ENCODE measurements at places on chromosomes 12 and 14.
A peak's percentile ranks its signal among the peaks of the same experiment; 100 is the strongest.

DNA sequence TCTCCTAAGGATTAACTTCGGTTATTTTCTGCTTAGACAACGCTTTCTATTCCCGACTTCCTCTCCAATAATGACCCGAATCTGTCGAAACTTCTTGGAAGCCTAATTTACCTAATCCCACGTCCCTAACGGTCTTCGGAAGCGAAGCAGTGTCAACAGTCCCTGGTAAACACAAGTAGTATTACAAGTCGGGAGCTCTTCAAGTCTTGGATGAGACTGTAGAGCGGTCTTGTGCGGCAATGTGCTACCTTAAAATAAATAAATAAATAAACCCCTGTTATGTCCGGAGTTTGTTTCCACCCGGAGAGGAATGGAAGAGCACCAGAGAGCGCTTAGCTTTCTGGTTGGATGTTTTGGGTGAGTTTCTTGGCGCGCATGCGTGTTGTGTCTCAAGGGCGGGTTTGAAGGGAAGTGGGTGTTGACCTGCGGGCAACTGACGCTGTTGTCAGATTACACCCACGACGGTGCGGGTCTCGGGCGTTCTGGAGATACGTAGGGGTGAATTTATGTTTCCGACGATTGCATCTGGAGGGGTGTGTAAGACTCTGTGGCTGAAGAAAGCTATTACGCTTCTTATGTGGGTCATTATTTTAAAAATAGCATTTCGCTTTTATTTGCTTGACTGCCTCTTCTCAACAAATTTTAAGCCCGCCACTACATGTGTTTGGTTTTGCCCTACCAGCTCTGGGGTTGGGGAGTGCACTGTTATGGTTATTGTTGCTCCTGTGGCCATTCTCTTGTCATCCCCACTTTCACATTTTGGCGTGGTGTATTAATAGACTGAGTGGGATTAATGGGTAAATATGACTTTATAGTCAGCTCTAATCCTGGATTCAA, at the start of the genes KIAA0586 and TIMM9:
TSS of gene KIAA0586 (plus strand) at position 439 of the 837 bp plus-strand sequence. CDS start 546 bp downstream, outside the sequence.
TSS of gene TIMM9 (minus strand) at position 251 of the 837 bp plus-strand sequence. CDS start 15,586 bp downstream, outside the sequence.
- peak; percentile 92 for DNase-seq

DNA sequence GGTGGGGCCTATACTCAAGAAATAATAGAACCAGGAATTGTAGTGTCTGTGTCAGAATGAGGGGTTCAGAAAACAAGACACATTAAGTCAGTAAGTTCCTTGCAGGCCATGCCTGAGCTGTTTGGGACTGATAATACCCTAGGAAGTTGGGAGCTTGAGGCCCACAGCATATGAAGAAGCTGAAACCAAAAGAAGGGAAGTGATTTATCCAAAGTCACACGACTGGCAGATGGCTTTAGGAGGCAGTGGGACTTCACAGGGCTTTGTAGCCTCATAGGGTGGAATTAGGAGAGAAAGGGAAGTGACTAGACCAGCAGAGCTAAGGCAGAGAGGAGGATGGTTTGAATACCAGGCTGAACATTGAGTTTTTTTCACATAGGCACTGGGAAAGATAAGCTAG, 56.6 kb upstream of the SRSF5 start:
- DNase-seq: no peak

GRCh38 chr12:105676694-105677093, 346.2 kb downstream of the C12orf75 start:
- DNase-seq: no peak

DNA sequence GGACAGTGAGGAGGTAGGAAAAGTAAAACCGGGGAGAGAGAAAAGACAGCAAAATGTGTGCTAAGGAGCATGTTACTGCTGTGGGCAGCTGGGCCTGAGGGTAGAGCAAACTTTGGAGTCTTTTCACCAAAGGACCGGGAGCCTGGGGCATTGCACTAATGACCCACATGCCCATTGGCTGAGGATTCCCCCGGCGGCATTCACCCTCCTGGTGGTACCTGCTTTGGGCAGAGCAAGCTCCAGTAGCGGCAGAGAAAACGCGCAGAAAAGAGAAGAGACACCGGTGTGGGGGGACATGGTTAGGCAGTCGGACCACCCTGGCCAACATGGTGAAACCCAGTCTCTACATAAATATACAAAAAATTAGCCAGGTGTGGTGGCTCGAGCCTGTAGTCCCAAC, 83.4 kb upstream of the ESRRB start:
- DNase-seq: no peak

DNA sequence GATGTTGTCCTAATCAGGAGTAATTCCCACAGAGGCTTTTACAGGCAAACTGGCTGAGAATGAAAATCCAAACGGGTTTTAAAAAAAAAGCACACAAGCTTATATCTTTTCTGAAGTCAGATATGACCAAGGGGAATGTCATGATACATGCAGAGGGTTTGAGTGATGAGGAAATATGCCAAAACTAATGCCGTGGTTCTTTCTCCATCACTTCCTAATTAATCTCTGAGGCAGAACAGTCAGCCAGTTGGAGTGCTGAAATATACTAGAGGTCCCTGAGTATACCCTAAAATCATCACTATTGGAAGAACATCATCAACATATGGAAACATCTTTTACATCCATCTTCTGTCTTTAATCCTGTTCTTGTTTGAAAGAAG, 160.8 kb upstream of the FAR2 start:
- DNase-seq: no peak

GRCh38 chr12:81597928-81598604, 161.1 kb downstream of the PPFIA2 start:
- no peak for DNase-seq

- DNase-seq: no peak
Observed at GRCh38 chr14:23580948-23581281, 2.3 kb upstream of the JPH4 start.

DNA sequence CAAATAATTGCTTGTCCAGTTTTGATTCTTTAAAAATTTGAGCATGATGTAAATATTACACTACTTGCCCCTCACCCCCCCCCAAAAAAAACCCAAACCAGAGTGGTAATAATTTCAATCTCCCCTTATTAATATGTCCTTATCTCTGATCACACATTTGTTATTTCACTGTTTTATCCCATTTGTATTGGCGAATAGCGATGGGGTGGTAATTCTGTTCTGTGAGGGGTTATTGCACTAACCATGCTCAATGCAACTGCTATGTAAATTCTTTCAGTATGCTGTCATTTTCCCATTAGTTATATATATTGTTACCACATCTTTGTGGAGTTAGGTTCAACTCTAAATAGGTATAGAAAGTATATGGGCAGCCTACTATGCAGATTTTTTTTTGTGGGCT, 1.1 kb downstream of the RIMKLB start:
- DNase-seq: no peak

- no peak for DNase-seq
Observed at GRCh38 chr12:56723889-56724700, 1.0 kb downstream of the NACA start.

DNA sequence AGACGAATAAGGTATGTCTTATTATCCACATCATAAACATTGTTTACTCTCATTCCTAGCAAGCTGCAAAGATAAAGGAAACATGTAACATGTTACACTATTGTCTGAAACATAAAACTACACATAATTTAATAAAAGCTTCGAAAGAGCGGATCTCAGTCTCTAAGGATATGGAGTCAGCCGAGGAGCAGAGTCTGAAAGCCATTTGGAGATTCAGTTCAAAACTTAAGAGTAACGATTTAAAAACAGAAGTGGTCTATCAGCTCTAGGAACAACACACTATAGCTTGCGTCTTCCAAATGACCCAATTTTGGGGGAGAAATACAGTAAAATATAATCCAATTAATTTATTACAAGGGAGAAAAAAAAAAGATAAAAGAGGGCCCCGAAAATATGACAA, 775 bp downstream of the NEMF start:
- DNase-seq: no peak

DNA sequence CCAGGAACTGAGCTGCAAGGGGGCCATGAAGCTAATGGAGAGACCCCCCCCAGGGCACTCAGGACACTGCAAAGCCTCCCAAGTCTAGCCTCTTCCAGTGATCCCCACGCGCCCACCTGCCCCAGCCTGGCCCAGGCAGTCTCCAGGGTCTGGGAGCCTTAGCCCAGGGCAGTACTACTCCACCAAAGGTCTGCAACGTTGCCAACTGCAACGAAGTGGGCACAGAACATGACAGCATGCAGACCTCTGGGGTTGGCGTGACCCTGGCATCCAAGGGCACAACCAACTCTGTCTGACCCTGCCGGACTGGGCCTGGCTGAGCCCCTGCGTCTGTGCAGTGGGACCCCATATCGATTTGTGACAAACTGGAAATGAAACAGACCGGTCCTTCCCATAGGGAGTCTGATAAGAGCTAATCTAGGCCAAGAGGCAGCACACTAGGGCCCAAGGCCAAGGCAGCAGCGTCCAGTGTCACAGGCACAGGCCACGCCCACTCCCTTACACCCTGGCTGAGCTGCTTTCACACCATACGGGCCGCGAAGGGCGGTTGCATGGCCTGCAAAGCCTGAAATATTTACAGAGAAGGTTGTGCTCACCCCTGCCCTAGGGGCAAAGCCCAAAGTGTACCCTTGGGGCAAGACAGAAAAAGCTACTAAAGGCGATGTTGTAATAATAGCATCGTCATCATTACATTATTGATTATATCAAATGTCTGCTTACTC, 76.7 kb downstream of the NCOR2 start:
- DNase-seq: no peak

- DNase-seq: no peak
Observed at GRCh38 chr12:52307836-52308805, 13.1 kb downstream of the KRT83 start.

GRCh38 chr12:121223292-121224285, 13.7 kb downstream of the P2RX4 start:
- DNase-seq: no peak

DNA sequence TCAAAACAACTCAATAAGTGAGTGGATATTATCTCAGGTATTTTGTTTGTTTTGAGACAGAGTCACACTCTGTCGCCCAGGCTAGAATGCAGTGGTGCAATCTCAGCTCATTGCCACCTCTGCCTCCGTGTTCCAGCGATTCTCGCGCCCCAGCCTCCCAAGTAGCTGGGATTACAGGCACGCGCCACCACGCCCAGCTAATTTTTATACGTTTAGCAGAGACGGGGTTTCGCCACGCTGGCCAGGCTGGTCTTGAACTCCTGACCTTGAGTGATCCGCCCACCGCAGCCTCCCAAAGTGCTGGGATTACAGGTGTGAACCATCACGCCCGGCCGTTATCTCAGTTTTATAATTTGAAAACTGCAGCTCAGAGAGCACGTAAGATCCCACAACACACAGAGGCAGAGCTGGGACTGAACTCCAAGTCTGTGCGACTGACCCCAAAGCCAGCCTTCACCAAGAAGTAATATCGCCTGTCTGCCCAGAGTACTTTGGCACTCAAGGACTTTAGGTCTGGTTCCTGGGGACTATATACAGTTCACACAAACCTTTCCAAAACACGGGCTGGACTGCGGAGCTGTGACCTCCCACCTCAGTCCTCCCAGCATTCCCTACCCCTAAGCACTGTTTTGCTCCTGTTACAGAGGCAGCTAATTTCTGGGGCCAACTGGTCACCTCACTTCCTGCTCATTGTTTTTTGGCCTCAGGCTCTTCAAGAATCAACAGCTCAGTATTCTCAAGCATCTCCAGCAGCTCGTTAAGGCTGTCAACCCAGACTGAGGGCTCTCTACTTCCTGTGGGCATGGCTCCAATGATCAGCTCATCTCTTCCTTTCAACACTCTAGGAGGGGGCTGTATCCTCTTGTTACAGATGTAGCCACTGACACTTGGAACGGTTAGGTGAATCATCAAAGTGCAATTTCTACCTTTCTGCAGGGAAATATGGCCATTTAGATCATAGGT, 22.5 kb downstream of the TESC start:
- DNase-seq: no peak

GRCh38 chr14:105866841-105867321, 340.5 kb downstream of the TMEM121 start:
- DNase-seq: no peak

GRCh38 chr14:96727491-96727890, 69.7 kb upstream of the VRK1 start:
- no peak for DNase-seq

DNA sequence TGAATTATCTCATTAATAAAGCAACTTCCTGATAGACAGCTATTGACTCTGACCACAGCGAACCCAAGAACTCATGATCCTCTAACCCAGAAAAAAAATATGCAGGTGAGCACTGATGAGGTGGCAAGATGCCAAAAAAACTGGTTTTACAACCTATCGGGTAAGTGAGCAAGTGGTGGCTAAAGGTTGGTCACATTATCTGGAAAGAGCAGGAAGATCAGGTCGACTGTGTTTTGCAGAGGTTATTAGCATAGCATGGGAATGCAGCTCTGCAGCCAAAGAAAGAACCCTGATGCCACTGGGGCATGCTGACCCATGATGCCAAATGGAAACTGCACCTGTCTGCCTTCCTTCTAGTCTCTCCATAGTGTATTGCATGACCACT, 23.5 kb downstream of the BHLHE41 start:
- no peak for DNase-seq

DNA sequence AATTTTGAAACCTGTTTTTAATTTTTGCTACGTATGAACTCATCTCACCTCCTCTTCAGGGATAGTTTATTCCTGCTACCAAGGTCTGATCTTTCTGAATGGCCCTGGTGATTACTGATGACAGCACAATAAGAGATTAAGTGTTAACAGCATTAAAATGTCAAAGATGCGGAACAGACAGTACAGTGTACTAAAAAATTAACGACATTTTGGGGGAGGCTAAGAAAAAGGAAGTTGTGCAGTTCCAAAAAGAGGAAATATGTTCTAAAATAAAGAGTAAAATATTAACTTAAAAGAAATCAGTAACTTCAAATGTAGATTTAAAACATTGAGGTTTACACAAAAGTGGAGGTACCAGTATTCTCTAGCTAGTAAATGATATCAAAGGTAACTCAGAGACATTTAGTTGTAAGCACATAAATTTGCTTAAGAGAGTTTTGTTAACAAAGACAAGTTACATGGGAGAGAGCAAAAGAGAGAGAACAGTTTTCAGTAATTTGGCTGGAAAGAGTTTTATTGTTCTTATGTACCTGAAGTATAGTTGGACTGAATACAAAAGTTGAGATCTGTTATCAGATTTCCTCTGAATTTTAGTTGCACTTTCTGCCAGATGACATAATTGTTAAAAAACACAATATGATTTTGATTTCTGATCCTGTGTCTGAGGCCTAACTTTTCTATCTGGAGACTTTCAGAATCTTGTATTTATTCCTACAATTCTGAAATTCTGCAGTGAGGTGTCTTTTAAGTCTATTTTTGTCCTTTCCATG, 4.2 kb upstream of the CLECL1 start:
- DNase-seq: no peak

DNA sequence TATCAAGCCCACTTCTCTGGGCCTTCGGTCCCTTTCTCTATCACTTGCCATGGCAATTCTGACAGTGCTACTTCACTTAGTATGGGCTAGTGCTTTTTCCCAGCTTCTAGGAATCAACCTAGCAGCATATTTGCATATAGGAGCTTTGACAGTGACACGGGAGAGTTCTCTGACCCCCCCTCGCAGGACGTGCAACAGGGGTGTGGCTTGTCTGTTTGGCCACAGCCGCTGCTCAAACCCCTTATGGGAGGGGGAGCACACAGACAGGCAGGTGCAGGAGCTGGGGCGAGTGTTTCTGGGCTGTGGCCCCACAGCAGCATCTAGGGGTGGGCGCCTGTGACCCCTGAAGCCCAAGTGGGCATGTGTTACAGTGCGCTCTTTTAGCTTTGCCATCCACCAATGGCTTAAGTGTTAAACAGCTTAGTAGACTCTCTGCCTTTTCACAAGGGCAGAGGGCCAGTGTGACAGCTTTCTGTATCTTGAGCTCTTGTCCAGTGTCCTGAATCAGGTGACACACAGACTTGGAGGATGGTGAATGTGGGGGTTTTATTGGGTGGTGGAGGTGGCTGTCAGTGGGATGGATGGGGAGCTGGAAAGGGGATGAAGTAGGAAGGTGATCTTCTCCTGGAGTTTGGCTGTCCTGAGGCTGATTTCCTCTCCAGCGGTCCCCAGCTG, 229.3 kb downstream of the PCNX1 start:
- DNase-seq: no peak

Measured in effector CD8-positive, alpha-beta T cell (primary cell).